ENCODE measurements at places on chromosomes 12 and 14.

GRCh38 chr12:89650239-89650638 is 58.4 kb downstream of the ATP2B1 start:
- DNase-seq, result no peak

GRCh38 chr12:85237327-85237726 is 42.7 kb upstream of the ALX1 start:
- DNase-seq, result no peak

- DNase-seq, result no peak
Observed at GRCh38 chr14:81264671-81265070, 43.9 kb upstream of the GTF2A1 start.

GRCh38 chr12:114186241-114187002 is 219.5 kb downstream of the TBX5 start:
- no peak for DNase-seq

- DNase-seq, result no peak
Observed at GRCh38 chr12:106317406-106318082, 15.0 kb downstream of the TCP11L2 start.

DNA sequence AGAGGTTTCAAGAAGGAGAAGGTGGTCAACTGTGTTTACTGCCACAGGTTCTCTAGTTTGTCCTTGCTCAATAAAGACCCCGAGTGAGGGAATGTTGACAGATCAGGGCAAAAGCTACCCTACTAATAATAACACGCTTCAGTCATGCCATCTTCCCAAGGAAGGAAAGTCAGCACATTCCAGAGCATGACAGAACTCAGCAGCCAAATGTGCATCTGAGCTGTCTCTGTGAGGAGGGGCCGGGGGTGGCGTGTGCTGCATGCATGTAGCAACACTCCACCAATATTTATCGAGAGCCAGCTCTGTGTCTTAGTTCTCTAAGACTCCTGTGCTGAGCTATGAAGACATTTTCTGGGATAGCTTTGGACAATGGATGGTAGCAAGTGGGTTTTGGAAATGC is 260.4 kb downstream of the DPF3 start:
- no peak for DNase-seq

- no peak for DNase-seq
Observed at GRCh38 chr14:34340025-34340625, 121.9 kb downstream of the SPTSSA start.

GRCh38 chr14:89304972-89305703 is 111.9 kb downstream of the FOXN3 start:
- DNase-seq, result no peak

- no peak for DNase-seq
Observed at GRCh38 chr12:107308310-107308709, 215.0 kb upstream of the CRY1 start.

- DNase-seq, result no peak
Observed at GRCh38 chr14:101191101-101191720, 287.7 kb upstream of the RTL1 start.

- no peak for DNase-seq
Observed at GRCh38 chr14:34103176-34103575, 152.3 kb upstream of the EGLN3 start.

DNA sequence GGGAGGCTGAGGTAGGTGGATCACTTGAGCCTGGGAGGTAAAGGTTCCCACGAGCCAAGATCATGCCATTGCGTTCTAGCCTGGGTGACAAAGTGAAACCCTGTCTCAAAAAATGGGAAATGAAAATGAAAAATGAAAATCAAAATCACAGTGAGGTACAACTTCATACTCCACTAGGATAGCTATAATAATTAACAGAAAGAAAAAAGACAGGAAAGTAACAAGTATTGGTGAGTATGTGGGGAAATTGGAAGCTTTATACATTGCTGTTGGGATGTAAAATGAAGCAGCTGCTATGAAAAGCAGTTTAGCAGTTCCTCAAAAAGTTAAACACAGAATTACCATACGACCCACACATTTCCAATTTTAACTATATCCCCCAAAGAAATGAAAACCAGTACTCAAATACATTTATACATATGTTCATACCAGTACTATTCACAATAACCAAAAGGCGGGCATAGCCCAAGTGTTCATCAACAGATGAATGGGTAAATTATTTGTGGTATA is 22.2 kb downstream of the SGPP1 start:
- no peak for DNase-seq

- DNase-seq, result peak; percentile 66
Observed at GRCh38 chr12:94263011-94263811, 114.8 kb downstream of the PLXNC1 start.

- DNase-seq, result no peak
Observed at GRCh38 chr14:80425686-80426085, 214.4 kb upstream of the DIO2 start.

- DNase-seq, result no peak
Observed at GRCh38 chr12:12097891-12098690, 27.4 kb downstream of the BCL2L14 start.

DNA sequence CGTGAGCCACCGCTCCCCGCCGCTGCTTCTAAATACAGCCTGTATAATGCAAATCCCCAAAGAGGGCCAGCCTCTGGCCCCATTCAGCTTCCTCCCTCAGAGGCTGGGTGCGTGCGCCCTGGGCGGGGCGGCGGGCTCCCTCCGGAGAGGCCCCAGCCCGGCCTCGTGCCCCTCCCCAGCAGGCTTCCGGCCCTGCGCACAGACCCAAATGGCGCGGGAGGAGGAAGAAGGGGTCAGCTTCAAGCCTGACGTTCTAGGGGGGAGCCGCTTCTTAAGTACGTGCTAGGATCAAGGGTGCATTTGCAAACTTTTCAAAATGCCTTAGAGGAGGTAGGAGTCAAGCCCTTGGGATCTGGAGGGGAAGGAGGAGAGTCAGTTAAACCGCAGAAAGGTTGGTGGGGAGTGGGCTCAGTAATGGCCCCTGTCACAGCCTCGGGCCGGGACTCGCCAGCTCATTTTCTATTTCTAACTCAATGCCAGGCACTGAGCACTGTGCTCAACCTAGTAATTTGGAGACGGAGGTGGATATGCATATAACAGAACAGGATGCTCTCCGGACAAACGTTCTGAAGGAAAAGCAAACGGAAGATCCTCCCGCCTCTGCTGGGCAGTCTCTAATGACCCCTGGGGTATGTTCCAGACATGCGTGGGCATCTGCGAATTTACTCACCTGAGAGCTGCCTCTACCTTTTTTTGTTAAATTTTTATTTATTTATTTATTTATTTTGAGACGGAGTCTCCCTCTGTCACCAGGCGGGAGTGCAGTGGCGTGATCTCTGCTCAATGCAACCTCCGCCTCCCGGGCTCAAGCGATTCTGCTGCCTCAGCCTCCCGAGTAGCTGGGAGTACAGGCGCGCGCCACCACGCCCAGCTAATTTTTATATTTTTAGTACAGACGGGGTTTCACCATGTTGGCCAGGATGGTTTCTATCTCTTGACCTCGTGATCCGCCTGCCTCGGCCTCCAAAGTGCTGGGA is 32.3 kb downstream of the NINJ2 start:
- peak; percentile 88 for DNase-seq

GRCh38 chr14:93333631-93334103 is 831 bp upstream of the BTBD7 start:
- no peak for DNase-seq

DNA sequence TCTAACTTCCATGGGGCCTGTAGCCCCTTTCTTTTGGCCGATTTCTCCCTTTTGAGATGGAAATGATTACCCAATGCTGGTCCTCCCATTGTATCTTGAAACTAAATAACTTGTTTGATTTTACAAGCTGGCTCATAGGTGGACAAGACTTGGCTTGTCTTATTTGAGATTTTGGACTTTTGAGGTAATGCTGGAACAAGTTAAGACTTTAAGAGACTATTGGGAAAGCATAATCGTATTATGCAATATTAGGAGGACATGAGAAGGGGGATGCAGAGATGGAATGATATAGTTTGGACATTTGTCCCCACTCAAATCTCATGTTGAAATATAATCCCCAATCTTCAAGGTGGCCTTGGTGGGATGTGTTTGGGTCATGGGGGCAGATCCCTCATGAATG is 49.2 kb upstream of the LYZ start:
- no peak for DNase-seq

DNA sequence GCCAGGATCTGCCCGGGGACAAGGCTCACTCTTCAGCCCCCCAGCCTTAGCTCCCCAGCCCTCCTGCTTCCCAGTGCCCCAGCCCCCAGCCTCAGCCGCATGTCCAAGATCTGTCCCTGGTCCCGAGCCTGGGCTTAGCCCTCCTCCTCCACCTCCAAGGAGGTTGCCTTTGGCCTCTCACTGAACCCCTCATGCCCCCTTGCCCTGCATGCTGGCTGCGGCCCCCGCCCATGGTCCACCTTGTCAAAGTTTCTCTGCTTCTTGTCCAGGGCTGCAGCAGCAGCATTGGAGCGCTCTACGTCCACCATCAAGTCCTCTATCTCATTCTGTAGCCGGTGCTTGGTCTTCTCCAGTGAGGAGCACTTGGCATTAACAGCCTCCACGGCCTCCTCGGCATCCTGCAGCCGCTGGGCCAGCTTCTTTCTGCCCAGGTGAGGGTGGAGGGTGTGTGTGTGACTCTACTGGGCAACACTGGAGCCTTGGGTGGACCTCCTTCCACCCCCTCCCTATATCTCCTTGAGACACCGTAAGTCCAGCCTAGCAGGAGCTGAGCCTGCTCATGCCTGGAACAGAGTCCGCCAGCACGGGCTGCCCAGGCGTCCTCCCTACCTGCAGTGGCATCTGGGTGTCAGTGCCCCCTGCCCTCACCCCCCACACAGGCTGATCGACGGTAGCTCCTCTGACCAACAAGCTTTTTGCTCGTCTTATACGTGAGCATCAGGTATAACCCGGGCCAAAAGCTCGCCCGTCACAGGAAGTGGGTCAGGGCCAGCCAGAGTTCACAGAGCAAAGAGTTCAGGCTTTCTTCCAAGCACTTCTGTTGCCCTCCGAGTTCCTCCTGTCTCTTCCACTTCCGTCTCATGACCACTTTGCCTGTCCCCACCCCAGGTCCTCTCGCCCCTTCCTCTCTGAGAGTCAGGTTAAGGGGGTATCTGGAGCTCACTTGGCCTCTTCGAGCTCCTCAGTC is 11.4 kb downstream of the CMTM5 start:
- no peak for DNase-seq

DNA sequence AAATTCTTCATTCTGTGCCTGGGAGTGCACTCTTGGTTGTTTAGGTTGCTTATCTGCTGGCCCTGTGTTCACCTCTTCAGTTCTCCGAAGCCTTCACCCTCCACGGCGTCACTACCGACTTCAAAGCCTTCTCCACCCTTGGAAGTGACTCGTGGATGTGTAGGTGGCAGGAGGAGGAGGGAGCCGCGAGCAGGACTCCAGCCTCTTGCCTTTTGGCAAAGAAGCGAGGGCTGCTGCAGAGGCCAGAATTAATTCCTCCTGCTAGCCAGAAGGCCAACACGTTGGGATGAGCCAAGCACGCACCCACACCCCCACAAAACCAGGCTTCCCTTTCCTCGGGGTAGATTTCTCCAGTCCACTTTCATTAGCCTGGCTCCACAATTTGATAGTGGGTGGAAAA is 86.5 kb downstream of the TBX5 start:
- no peak for DNase-seq

DNA sequence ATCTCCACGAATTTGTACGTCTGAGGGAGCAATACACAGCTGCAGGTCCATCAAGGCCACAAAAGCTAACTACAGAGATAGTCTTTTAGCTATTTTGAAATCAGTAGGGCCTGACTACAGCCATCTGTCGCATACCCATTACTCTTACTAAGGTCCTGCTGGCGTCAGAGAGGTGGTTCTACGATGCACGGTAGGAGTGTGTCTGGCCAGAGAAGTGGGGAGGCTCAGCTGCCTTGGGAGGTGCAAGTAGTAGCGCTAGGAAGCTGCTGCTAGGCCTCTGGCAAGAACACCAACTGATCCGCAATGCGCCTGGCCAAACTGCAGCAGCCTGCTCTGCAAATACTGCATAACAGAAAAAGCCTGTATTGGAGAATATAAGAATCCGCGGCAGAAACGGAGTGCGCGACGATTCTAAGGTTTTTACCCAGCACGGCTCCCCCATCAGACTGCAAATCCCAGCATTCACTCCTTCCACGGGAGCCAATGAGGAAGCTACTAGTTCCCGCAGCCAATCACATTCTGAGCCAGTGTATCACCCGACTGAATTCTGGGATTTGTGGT is 743 bp upstream of the CAND1 start:
- DNase-seq, result peak; percentile 95

DNA sequence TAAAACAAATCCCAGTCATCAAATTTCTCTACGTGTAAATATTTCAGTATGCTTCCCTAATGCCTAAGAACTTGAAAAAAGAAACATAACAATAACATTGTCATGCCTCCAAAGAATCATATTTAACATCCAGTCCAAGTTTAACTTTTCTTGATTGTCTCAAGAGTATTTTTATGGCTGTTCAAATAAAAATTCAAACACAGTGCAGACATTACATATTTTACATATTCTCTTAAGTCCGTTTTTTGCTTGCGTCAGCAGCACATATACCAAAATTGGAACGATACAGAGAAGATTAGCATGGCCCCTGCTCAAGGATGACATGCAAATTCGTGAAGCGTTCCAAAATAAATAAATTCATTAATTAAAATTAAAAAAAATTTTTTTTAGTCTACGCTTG is 23.3 kb upstream of the EEA1 start:
- DNase-seq, result no peak

GRCh38 chr12:10405294-10405693 is 4.3 kb downstream of the KLRC4 start:
- no peak for DNase-seq

DNA sequence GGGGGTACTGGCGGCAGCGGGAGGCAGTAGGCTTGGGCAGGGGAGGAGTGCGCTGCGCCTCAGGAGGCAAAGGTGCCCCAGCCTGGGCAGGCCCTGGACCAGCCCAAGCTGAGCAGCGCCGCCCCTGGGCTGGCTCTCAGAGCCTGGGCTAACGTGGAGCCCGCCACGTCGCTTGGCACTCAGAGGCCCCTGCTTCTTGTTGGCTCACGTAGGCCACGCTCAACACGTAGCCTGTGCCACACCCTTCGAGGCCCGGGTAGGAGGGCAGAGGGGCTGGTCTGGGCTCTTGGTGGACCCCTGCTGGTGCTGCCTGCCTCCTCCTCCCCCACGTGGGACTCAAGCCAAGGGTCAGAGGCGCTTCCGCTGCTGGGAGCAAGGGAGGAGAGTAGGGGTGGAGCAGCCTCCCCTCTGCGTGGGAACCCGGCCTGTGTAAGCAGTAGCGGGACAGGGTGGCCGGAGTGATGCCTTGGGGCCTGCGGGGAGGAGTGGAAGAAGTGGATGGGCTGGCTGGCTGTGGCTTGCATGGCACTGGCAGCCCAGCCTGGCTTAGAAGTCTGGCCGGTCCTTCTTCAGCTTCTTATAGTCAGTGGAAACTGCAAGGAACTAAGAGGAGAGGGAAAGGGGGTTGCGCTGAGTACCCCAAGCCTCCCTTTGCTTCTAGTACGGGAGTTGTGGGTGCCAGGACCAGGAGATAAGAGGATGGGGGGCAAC is 5.7 kb downstream of the SHMT2 start:
- DNase-seq, result no peak

GRCh38 chr12:120350576-120351350 is 18.2 kb downstream of the MSI1 start:
- no peak for DNase-seq

DNA sequence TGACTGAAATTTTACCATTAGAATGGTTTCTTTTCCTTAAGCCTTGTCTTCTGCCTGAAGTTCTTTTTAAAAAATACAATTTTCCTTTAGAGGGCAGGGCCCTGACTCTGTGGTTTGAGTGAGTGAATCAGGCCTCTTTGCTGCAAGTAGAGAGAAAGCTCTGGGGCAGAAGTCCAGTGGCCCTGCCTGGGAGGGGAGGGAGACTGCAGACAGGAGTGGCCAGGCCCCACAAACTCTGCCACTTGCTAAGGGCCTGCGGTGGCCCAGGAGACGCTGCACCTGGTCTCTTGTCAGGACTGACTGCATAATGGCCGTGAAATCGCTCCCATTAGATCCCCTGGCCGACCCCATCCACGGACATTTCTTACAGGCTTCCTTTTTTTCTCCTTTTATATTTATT is 25.5 kb downstream of the TSPAN11 start:
- DNase-seq, result no peak

- no peak for DNase-seq
Observed at GRCh38 chr12:13957576-13957975, 23.8 kb downstream of the GRIN2B start.

Measured in activated CD4-positive, alpha-beta T cell treated with anti-CD3 and anti-CD28 coated beads, Interleukin-2, amount 10 ng/mL, durations not matched to agents 7 days and 5 days (primary cell).